ENCODE measurements at places on chromosomes 2 and 18.

GRCh38 chr18:67553437-67553836 is 36.9 kb upstream of the DSEL start:
- DNase-seq: no peak

- no peak for DNase-seq
Observed at GRCh38 chr2:66095820-66096345, 339.0 kb upstream of the MEIS1 start.

GRCh38 chr2:71992036-71992435 is 155.6 kb downstream of the CYP26B1 start:
- no peak for DNase-seq

DNA sequence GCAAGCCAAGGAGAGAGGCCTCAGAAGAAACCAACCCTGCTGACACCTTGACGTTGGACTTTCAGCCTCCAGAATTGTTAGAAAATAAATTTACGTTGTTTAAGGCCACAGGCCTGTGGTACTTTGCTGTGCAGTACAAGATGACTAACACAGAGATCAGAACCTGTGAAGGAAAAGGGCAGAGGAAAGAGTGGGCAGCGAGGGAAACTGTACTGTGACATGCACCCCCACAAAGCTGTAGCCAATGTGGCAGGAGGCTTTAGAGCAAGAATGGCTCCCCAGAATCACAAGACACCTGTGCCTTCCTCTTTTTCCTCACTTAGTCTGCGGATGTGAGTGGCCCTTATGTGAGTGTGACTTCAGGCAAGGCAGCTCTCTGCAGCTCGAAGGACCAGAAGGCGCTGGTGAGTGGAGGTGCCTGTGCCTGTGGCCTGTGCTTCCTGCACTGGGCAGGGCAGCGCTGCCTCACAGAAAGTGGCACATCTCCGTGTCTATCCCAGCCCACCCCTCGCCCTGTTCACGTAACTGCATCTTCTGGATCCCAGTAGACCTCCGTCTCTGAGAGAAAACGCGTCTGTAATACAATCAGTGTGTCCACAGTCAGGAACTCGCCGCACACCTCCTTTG is 89.5 kb downstream of the MRPS9 start:
- DNase-seq: no peak

- DNase-seq: no peak
Observed at GRCh38 chr2:187408926-187409325, 39.1 kb downstream of the CALCRL start.

DNA sequence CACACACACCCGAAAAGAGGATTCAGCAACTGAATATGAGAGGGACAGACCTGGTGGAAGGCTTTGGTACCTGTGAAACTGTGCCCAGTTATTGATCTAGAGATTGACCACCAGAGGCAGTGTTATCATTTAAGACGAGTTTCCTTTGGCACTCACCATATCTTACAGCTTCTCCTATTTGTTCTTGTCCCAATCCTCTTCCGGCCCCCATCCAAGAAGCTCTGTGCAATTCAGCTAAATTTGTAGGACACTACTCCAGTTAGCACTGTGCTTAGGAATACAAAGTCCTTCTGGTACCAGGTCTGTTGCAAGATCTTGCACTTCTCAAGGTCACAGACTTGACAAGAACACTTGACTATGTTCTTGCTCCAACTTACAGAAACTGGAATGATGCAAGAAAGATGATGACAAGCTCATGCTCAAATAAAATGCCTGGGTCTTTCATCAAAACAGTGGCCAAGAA is 177.7 kb downstream of the TMEM247 start:
- peak; percentile 35 for DNase-seq

DNA sequence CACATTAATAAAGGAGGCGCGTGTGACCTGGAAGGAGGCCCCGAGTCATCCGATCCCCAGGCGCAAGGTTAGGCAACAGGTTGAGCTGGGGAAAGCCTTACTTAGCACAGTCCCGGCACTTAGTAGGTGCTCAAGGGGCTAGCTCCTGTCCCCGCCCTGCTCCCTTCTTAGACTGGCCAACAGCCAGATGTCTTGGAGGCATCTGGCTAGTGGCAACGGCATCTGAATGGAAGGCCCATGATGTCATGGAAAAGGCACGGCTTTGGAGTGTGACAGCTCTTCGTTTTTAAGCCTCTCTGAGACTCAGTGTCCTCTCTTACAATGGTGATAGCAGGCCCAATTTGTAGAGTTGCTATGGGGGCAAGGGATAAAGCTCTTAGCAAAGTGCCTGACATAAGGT is 258.3 kb downstream of the CYRIA start:
- DNase-seq: no peak

DNA sequence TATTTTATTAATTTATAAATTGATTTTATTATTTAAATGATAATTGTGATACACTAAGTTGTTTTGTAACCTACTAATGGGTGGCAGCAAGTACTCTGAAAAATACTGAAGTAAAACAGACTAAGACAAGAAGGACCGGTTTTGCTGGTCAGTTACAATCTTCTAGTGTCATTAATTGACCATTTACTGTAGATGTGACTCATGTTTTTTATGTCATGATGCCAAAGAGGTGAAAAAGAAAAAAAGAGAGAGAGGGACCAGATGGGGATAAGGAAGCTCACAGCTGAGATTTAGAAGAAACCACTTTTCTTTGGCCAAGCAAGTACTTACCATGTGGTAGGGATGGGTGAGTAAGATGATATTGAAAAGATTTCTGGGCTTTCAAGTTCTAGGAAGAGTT is 955.8 kb upstream of the LRRTM1 start:
- no peak for DNase-seq

DNA sequence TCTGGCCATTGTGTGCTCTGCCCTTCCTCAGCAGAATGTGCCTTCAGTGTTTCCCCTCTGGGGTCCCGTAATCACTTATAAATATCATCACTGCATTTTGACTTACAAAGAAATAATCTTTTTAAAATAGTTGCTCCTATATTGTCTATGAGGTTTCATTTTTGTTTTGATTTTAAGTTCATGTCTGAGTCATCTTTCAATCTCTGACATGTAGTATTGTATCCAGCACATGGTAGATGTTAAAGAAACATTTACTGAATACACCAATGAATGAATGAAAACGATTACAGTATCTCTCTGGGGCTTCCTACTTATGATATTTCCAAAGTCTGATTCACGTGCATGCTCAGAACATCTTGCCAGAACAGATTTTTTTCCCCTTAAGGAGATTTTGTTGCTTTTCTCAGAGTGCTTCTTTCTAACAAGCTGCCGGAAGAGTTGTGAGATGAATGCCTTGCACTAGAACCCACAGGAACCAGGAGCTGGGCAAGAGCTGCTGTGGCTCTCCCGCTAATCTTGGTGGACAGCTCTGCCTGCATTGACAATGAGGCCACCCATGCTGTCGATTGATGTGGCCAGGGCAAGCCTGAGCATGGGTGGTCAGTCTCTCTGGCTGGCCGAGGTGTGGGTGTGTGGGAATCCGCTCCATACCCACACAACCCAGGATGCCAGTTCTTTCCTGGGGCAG is 199.4 kb downstream of the CYRIA start:
- no peak for DNase-seq

GRCh38 chr18:30208546-30208945 is 834.0 kb downstream of the DSC3 start:
- no peak for DNase-seq

GRCh38 chr2:32926708-32927084 is 20.1 kb upstream of the LTBP1 start:
- no peak for DNase-seq

DNA sequence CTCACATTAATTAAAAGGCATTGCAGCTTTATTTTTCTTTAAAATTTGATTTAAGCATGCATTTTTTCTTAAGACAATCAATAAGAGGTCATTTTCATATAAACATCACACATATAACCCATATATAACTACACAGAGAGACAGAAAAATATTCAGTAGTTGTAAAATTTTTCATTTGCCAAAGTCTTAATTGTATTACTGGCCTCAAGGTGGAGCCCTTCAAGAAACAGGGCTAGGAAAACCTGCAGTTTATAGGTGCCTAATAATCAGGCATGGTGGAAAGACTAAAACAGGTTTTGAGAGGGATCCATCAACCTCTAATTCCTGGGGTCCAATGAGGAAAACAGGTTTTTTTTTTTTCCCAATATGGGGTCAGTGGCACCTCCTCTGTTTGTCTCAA is 71.3 kb upstream of the ZNF804A start:
- DNase-seq: no peak

DNA sequence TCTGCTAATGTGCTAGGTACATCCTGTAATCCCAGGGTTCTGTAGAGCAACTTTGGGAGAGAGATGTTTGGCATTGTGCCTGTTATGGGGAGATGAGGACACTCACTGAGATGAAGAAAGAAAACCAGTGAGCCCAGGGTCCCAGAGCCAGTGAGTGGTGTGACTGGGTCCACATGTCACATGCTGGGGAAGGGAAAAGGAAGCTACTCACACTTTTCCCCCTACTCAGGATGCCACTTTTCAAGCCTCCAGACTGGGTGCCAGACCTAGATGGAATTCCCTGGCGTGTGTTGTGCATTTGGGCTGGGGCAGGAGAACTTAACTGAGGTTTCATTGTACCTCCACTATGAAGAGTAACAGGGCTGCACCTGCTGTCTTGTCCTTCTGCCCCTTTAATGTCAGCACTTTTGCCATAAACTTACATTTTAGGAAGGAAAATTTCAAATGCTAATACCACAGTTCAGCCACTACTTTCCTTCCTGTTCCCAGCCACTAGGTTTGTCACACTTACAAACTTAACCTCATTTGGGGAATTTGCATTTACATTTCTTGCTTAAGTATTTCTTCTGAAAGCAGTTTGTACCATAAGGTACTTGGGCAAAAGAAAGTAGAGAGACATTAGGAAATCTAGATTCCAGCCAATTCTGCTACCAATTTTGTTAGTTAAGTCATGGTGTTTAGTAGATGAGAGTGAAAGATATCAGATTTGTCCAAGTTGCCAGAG is 10.2 kb downstream of the INSIG2 start:
- DNase-seq: peak; percentile 31

GRCh38 chr18:25240420-25240770 is 111.6 kb downstream of the ZNF521 start:
- no peak for DNase-seq

- no peak for DNase-seq
Observed at GRCh38 chr2:127072970-127073369, 34.0 kb downstream of the BIN1 start.

DNA sequence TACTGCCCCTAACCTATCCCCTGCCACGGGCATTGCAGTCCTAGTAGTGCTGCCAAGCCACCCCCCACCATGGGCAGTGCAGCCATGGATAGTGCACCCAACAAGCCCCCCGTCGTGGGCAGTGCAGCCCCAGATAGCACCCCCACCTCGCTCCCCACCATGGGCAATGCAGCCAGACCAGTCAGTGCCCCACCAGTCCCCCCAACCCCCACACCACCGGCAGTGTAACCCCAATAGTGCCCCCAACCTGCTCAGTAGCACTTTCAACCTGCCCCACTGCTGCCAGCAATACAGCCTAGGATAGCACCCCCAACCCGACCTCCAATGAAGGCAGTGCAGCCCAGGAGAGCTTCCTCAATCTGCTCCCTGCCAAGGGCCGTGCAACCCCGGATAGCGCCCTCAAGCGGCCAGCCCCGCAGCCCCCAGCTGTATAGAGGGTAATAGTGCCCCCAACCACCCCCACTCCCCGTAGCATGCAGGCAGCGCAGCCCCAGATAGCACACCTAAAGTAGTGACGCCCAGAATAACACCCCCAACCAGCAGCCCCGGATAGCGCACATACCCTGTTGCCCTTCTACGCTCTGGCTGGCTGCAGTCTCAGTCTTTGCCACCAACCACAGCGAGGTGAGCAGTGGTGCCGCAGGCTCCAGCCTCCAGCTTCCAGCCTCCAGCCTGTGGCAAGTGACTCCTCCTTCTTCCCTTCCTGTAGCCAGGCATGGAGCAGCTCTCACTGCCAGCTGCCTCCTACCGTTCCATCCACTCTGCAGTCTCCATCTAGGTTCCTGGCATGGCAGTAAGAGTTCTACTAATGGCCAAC is 45.4 kb upstream of the ANKRD62 start:
- DNase-seq: no peak

DNA sequence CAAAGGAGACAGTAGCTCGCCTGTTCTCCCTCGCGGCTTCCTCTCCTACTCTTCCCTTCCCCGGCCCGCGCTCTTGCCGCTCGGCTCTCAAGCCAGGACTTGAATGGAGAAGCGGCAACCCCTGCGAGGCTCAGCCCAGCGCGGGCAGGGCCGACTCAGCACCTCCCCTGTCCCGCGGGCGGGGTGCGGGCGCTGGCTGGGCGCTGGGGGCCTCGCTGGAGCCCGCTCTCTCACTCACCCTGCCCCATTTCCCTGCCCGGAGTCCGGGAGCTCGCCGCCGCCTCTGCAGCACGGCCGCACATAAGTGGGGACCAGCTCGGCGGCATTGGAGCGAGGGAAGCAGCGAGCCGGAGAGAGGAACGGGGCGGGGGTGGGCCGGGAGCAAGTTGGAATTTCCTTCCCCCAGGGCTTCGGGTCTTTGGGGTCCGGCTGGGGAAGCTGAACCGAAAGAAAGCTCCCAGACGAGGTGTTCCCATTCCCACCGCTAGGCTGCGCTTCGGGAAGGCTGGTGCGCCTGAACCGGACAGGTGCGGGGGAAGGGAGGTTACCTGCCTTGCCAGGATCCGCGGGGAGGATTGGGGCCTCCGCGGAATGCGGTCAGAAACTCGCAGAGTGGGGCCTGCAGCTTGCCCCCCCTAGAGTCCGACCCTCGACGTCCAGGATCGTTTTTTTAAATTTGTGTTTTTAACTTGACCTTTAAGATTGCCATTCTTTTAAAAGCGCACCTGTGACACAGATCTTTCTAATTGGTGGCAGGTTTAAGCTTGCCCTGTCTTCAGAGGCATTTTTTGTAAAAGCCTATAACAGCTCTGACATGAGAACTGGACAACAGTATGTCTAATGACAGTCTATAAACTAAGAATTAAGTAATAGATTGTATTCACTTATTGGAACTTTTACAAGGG is at the start of gene COBLL1:
Gene COBLL1 (minus strand): TSS at position 105 of the 905 bp plus-strand sequence. CDS start 627 bp downstream, outside the sequence.
- DNase-seq: peak; percentile 82

GRCh38 chr2:203143391-203143790 is 95.4 kb upstream of the CYP20A1 start:
- no peak for DNase-seq

GRCh38 chr2:12180031-12180430 is 433.6 kb downstream of the LPIN1 start:
- no peak for DNase-seq

DNA sequence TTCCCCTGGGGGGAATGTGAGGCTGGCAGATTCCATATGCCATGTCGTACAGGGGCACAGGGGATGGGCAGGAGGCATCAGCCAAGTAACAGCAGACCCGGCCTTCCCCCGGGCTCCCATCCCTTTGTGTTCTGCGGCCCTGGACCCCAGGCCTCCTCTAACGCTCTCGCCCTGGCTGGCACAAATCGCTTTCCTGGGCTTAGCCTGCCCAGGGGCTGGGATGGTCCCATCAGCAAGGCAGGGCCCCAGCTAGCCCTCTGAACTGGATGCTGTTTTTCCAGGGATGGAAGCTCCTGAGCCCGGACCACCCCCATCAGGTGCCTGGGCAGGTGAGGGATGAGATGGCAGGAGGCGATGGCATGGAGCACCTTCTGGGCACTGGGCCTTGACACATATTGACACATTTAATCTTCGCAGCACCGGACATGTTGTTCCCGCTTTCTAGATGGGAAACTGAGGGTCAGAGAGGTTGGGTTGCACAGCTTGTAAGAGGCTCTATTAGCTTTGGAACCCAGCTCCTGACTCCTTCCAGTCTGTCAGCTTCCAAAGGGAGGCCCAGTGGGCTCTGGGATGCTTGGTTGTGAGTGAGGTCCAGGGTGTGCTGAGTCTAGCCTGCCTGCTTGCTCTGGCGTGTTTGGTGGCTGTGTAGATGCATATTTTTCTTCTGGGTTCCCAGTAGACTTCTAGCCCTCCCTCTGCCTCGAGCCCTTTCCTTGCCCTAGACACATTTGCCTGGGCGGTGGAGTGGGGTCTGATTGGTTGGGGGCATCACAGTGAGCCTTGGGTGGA is 40.3 kb downstream of the GLI2 start:
- DNase-seq: no peak

- no peak for DNase-seq
Observed at GRCh38 chr2:121214296-121214695, 70.7 kb downstream of the TFCP2L1 start.

Data from common myeloid progenitor, CD34-positive (primary cell).